ENCODE measurements at places on chromosomes 7 and 10.

DNA sequence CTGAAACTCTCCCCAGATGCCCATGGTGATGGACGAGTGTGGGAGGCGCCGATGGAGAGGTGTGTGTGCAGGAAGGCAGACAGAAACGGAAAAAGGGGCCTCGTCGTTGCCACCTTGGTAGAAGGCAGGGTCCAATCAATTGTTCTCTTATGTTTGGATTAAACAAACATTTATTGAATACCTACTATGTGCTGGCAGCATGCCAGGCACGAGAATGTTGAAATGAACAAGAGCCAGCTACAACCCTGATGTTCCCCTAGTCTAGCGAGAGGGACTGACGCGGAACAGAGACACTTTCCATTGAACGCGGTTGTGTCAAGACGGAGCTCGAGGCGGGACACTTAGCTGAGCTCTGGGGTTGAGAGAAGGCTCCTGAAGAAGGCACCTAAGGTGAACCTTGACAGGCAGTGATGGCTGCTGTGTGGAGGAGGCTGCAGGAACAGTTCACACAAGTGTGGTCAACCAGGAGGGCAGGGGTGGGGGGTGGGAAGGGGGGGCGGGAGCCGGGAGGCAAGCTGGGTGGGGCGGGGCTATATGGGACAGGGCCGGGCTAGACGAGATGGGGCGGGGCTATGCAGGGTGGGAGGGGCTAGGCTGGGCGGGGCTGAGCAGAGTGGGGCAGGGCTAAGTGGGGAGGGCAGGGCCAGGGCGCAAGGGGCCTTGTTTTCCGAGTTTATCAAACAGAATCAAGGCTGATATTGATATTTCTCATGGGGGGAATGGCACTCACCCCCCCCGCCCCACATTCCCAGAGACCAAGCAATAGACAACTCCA lies 181.0 kb downstream of the GATA3 start:
- no peak for DNase-seq

GRCh38 chr10:114520453-114520852 lies 116.2 kb upstream of the AFAP1L2 start:
- DNase-seq, result no peak

- DNase-seq, result no peak
These were observed 52.2 kb upstream of the SEC61G start for GRCh38 chr7:54811041-54811845.

DNA sequence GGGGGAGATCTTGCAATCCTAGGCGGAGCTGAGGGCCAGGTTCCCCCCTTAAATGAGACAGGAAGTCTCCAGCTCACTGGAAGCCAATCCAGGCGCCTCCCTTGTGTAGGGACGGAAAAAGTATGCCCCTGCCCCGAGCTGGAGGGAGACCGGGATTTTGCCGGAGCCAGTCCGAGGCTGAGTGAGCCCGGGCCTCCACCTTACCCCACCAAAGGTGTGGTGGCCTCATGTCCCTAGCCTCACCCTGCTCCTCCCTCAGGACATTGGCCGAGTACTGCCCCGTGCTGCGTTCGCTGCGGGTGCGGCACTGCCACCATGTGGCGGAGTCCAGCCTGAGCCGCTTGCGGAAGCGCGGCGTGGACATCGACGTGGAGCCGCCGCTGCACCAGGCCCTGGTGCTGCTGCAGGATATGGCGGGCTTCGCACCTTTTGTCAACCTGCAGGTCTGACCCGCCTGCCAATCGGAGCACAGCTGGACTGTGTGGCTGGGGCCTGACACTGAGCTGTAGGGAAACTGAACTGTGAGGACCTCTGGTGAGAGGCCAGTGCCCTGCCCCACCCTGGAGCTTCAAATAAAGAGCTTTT lies 2.0 kb downstream of the FBXL15 start:
- no peak for DNase-seq

Measured in stimulated activated CD8-positive, alpha-beta memory T cell treated with anti-CD3 and anti-CD28 coated beads, Interleukin-7, amount 100 ng/mL, for 48 hours (primary cell).